ENCODE measurements at places on chromosomes 11 and 22. TPM values are rescaled to one million over a fixed set of nuclear protein-coding genes. Genes with fewer than 3 reads are reported as not detected.

Gene FOSL1
- 14.7 TPM for polyA plus RNA-seq

Gene ST14
- 48.3 TPM for polyA plus RNA-seq

DNA sequence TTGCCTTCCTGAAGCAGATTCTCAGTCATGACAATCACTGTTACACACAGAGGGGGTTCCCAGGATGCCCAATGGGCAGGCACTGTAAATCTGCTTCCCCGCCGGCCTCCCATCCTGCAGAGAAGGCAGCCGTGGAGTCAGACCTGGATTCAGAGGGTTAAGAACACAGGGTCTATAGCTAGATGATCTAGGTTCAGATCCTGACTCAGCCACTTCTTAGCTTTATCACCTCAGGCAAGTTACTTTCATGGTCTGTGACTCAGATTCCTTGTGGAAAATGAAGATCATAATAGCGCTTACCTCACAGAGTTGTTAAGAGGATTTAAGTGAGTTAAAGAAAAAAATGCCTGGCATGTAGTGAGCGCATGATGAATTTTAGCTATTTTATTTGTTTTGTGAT lies 95.9 kb downstream of the TIMP3 start:
- DNase-seq: no peak

DNA sequence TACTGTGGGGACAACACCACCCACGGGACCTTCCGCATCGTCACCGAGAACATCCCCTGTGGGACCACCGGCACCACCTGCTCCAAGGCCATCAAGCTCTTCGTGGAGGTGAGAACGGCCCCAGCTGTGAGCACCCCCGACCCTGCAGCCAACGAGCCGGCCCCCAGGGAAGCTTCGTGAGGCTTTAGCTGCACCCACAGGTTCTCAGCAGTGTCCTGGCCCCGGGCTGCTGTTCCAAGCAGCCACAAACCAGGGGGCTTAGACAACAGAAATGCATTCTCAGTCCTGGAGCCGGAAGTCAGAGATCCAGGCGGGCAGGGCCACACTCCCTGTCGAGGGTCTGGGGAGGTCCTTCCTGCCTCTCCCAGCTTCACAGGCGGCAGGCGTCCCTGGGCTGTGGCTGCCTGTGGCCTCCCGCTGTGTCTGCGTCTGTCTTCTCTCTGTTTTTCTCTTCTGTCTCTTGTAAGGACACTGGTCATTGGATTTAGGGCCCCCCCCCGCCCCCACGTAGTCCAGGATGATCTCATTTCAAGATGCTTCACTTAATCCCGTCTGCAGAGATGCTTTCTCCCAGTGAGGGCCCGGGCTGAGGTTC lies 12.5 kb downstream of the MUC5B start:
- DNase-seq: no peak

Gene KRTAP5-1
- not detected for polyA plus RNA-seq

Gene RIMBP3C
- polyA plus RNA-seq: not detected

Gene VSIG2
- polyA plus RNA-seq: 178 TPM

DNA sequence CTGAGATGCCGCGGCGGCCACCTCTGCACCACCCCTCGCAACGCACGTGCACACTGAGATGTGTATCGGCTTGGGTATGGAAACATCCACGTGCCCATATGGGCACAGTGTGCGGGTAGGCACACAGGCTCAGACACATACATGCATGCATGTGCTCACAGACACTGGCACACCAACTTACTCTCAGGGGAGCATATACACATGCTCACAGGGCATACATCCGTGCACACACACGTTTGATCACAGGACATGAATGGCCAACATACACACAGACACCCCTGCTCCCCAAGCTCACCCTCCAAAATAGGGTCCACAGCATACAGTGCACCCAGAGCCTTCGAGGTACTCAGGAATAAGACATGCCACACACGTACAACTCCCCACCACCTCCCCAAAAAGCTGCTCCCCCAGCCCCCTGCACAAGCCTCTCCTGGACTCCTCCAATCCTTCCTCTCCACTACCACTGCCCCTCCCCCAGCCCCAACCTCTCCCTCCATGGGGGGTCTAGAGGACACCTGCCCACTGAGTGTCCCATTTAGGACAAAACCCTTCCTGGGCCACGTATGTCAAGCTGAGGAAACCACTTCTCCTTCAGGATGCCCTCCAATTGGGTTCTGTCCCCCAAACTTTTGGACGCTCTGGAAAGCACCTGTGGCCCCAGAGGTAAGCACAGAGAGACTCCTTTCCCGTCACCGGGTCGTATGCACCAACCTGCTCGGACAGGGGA lies 53.1 kb downstream of the SLC22A12 start:
- peak; percentile 42 for DNase-seq

- no peak for DNase-seq
Measured at GRCh38 chr11:14094481-14095037, 132.0 kb downstream of the SPON1 start.

Gene SAA1
- polyA plus RNA-seq: 27.5 TPM

Data from stomach (tissue), 19 donors.